Esophagus squamous epithelium (tissue), 5 donors: ENCODE measurements at places on chromosomes 2 and 18. TPM values are rescaled to one million over a fixed set of nuclear protein-coding genes. Genes with fewer than 3 reads are reported as not detected.

Gene BCL11A
- 23.9 TPM for total RNA-seq

DNA sequence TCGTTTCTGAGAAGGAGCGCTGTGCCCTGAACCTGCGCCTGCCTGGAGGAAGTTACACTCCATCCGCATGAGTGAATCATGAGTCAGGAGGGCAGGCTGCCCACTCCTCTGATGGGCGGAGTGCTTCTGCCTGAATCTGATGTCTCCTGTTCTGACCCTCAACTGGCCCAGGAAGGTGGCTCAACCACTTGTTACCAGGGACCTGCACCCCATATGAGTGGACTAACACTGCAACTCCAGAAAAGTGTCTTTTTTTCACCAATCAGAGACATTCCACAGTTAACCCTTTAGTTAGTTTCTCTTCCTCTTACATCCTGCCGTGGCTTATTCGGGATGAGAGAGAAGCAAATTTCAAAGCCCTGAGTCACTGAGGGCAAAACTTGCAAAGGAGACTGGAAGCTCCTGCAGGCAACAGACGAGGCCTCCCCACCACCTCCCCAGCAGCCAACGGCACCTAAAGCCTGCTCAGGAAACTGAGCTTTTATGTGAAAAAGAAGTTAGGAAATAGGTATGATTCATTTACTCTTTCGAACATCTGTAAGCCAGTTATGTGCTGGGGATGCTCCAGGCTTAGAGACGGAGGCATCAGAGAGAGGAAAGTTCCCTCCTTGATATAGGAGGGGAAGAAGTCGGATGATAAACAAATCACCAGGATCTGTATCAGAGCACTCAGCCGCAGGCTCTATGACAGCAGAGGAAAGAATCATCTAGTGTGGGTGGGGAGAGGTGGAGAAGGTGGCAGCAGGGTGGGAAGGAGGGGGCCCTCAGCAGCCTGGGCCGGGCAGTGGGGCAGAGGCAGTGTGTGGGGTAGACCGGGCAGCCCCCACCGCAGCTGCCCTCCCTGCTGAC is 30.9 kb downstream of the MBP start:
- peaks cover 90% of the 10 kb centered on the region for H3K4me1 ChIP-seq
- no peaks in the 10 kb centered on the region for H3K27me3 ChIP-seq
- DNase-seq: peak; percentile 38

DNA sequence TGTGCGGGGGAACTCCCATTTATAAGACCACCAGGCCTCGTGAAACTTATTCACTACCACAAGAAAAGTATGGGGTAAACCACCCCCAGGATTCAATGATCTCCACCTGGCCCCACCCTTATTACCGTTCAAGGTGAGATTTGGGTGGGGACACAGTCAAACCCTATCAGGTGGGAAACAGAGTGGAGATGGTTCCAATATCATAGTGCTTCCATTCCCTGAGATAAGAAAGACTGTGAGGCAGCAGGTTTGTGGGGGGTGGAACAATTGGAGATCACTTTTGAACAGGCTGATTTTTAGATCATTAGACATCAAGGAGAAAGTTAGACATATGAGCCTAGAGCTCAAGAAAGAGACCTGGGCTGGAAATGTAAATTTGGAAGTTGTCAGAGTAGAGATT is 39.3 kb downstream of the GKN2 start:
- peaks cover 6% of the 10 kb centered on the region for H3K4me1 ChIP-seq
- no peaks in the 10 kb centered on the region for H3K27me3 ChIP-seq
- H3K4me3 ChIP-seq: no peak overlapping the region
- DNase-seq: no peak
- H3K36me3 ChIP-seq: no peaks in the 10 kb centered on the region

Gene CERKL
- total RNA-seq: not detected

DNA sequence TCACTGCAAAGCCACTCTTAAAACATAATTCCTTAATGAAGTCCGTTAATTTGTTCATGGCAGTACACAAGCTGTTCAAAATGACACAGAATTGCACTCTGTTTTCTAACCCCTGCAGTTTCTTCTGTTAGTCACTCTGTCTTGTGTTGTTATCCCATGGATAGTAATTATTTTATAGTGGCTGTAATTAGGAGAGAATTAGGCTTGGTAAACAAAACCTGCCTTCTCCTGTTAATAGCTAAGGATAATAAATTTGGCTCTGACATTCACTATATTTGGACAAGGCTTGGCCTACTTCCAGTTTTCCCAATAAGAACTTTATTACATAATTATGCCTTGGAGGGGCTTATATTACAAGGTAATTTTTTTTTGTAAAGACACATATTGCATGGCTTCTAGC is 330.3 kb upstream of the FIGN start:
- H3K4me3 ChIP-seq: no peak overlapping the region
- no peaks in the 10 kb centered on the region for H3K27me3 ChIP-seq
- no peak for DNase-seq
- H3K27ac ChIP-seq: no peak overlapping the region

- no peak for DNase-seq
- H3K27me3 ChIP-seq: no peaks in the 10 kb centered on the region
- no peak overlapping the region for H3K27ac ChIP-seq
- H3K36me3 ChIP-seq: no peaks in the 10 kb centered on the region
- no peak overlapping the region for H3K4me3 ChIP-seq
Observed at GRCh38 chr2:101796825-101797600, 99.5 kb downstream of the MAP4K4 start.

DNA sequence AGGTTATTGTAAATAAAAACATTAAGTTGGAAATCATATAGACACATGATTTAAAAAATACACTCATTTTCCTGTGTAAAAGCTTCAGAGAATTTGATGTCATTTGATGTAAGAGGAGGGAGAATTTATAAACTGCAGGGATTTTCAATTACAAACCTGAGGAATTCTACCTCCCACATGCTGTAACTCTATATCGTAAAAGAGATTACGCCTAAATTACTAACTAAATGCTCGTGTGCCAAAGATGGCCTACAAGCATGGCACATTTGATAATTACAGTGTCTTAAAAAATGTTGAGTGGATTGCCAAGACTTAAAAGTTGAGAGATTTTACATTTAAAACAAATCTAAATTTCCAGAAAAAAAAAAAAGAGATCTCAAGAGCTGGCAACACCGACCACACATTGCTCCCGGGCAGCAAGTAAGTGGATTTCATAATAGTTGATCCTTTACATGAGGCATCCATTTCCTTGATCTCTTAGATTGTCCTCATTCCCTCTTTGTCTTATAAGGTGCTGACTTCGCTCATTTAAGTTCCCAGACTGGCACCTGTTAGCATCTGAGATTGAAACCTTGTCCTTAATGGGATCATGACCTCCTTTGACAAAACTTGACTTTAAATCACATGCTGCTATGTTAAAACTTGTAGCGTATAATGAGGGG is 840.3 kb upstream of the ZEB2 start:
- no peaks in the 10 kb centered on the region for H3K36me3 ChIP-seq
- no peak overlapping the region for H3K4me3 ChIP-seq
- H3K27me3 ChIP-seq: no peaks in the 10 kb centered on the region
- H3K4me1 ChIP-seq: no peaks in the 10 kb centered on the region
- no peak for DNase-seq

Gene CYRIA
- total RNA-seq: 0.42 TPM

GRCh38 chr2:159123786-159124185 is 155.3 kb downstream of the TANC1 start:
- peaks cover 66% of the 10 kb centered on the region for H3K4me1 ChIP-seq
- H3K27ac ChIP-seq: peak overlapping the region; percentile 81
- H3K36me3 ChIP-seq: peaks cover 10% of the 10 kb centered on the region
- H3K4me3 ChIP-seq: no peak overlapping the region
- H3K27me3 ChIP-seq: no peaks in the 10 kb centered on the region

DNA sequence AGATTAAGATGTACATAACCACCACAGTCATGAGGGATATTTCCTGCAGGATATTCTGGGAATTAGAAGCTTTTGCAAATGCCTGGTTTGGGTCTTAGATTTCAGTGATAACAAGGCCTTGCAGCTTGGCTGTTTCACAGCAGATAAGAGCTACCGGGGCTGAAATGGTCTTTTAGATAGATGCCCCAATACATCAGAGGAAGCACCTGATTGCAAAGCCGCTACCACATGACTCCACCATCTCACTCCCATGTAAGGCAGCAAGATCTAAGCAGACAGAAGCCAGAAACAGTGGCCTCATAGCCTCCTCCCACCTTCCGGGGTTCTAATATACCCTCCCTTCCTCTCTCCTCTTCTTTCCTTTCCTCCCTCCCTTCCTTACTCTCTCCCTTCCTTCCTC is 31.1 kb upstream of the EPG5 start:
- DNase-seq: no peak
- no peaks in the 10 kb centered on the region for H3K27me3 ChIP-seq
- H3K27ac ChIP-seq: no peak overlapping the region

- H3K27me3 ChIP-seq: no peaks in the 10 kb centered on the region
- peaks cover 51% of the 10 kb centered on the region for H3K4me1 ChIP-seq
- no peak for DNase-seq
- peak overlapping the region; percentile 52 for H3K27ac ChIP-seq
Observed at GRCh38 chr2:25286025-25286400, 55.7 kb downstream of the DNMT3A start.

- no peak overlapping the region for H3K4me3 ChIP-seq
- no peaks in the 10 kb centered on the region for H3K36me3 ChIP-seq
- DNase-seq: no peak
- H3K4me1 ChIP-seq: peaks cover 10% of the 10 kb centered on the region
- no peak overlapping the region for H3K27ac ChIP-seq
- H3K27me3 ChIP-seq: no peaks in the 10 kb centered on the region
Observed at GRCh38 chr2:69625078-69625795, 18.3 kb downstream of the AAK1 start.

DNA sequence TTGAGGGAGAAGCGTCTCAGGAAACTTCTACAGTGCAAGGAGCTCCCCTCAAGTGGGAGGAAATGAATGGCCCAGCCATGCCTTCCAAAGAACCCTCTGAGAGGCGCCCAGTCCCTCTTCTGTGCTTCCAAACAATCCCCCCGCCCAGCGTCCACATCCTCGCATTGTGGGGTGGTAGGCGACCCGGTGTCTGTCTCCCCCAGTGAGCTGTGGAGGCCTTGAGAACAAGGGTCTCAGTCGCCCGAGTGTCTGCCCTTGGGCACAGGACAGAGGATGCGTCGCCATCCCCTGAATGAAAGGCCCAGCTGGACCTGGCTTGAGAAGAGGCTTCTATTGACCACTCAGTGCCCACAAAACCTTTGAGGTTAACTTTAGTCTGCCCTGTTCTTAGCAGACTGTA is 29.7 kb downstream of the INPP5D start:
- no peak overlapping the region for H3K27ac ChIP-seq
- no peaks in the 10 kb centered on the region for H3K4me1 ChIP-seq
- no peak overlapping the region for H3K4me3 ChIP-seq
- no peaks in the 10 kb centered on the region for H3K27me3 ChIP-seq

GRCh38 chr18:79859314-79859713 is 61.6 kb downstream of the KCNG2 start:
- H3K4me3 ChIP-seq: no peak overlapping the region
- no peak overlapping the region for H3K27ac ChIP-seq
- no peak for DNase-seq
- peaks cover 5% of the 10 kb centered on the region for H3K4me1 ChIP-seq
- H3K27me3 ChIP-seq: no peaks in the 10 kb centered on the region
- H3K36me3 ChIP-seq: no peaks in the 10 kb centered on the region

Gene ATP8B1
- total RNA-seq: 33.4 TPM

Gene CPS1
- total RNA-seq: 2.2 TPM

Gene IL36G
- total RNA-seq: 223 TPM

GRCh38 chr2:204664708-204665121 is 119.4 kb downstream of the PARD3B start:
- no peaks in the 10 kb centered on the region for H3K36me3 ChIP-seq
- peaks cover 13% of the 10 kb centered on the region for H3K4me1 ChIP-seq
- no peaks in the 10 kb centered on the region for H3K27me3 ChIP-seq
- DNase-seq: no peak
- no peak overlapping the region for H3K27ac ChIP-seq
- no peak overlapping the region for H3K4me3 ChIP-seq

GRCh38 chr2:239983004-239983778 is 42.0 kb downstream of the NDUFA10 start:
- no peaks in the 10 kb centered on the region for H3K27me3 ChIP-seq
- peaks cover 14% of the 10 kb centered on the region for H3K36me3 ChIP-seq
- no peak for DNase-seq
- H3K27ac ChIP-seq: no peak overlapping the region
- H3K4me3 ChIP-seq: no peak overlapping the region

- DNase-seq: no peak
- peak overlapping the region; percentile 84 for H3K27ac ChIP-seq
- peaks cover 60% of the 10 kb centered on the region for H3K4me1 ChIP-seq
- H3K36me3 ChIP-seq: no peaks in the 10 kb centered on the region
- no peaks in the 10 kb centered on the region for H3K27me3 ChIP-seq
Observed at GRCh38 chr2:46569766-46570165, 90.4 kb downstream of the TMEM247 start.

- H3K27me3 ChIP-seq: no peaks in the 10 kb centered on the region
- peaks cover 93% of the 10 kb centered on the region for H3K4me1 ChIP-seq
- no peak overlapping the region for H3K4me3 ChIP-seq
- no peak for DNase-seq
Observed at GRCh38 chr2:54572636-54573536, 116.8 kb downstream of the SPTBN1 start.

DNA sequence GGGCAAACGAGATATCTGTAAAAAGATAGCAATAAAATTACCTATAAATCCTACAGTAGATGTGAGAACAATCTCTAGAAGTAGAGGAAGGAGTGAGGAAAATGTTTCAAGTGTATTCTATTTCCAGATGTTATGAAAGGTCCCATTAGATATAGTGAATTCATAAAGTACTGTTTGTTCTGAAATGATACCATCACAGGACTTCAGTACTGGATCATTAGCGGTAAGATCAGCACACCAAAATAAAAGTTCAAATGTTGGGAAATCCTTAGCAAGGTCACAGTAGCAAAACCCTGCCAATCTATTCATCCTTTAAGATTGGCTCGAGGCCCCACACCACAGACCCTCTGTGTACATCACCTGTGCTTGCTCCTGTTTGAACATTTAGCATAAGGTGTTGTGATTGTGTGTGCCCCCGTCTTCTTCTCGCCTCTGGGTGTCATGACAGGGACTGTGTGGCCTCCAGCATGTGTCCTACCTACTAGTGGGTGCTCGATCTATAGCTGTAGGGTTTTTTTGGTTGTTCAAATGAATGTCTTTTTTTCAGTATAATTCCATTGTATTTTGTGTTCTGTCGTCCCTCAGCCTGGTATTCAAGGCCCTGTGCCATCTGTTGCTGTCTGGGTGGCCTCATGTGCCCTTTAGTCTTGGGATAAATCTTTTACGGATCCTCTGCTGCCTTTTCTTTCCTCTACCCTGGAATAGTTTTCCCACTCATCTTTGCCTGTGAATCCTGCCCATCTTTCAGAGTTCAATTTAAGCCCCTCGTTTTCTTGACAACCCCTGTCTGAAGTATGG is 9.1 kb downstream of the MFSD6 start:
- DNase-seq: no peak
- no peaks in the 10 kb centered on the region for H3K27me3 ChIP-seq
- peak overlapping the region; percentile 76 for H3K27ac ChIP-seq

- peak overlapping the region; percentile 45 for H3K27ac ChIP-seq
- H3K27me3 ChIP-seq: no peaks in the 10 kb centered on the region
- no peak for DNase-seq
- H3K36me3 ChIP-seq: peaks cover 11% of the 10 kb centered on the region
Observed at GRCh38 chr2:72562451-72563153, 263.2 kb downstream of the EXOC6B start.

Gene GPD2
- 160 TPM for total RNA-seq

Gene LAMA1
- 2.7 TPM for total RNA-seq

GRCh38 chr2:215368493-215368809 is 56.6 kb downstream of the ATIC start:
- no peaks in the 10 kb centered on the region for H3K4me1 ChIP-seq
- peaks cover 52% of the 10 kb centered on the region for H3K36me3 ChIP-seq
- no peaks in the 10 kb centered on the region for H3K27me3 ChIP-seq
- H3K27ac ChIP-seq: no peak overlapping the region
- DNase-seq: no peak
- no peak overlapping the region for H3K4me3 ChIP-seq
